ENCODE measurements at places on chromosomes 3 and 15.

DNA sequence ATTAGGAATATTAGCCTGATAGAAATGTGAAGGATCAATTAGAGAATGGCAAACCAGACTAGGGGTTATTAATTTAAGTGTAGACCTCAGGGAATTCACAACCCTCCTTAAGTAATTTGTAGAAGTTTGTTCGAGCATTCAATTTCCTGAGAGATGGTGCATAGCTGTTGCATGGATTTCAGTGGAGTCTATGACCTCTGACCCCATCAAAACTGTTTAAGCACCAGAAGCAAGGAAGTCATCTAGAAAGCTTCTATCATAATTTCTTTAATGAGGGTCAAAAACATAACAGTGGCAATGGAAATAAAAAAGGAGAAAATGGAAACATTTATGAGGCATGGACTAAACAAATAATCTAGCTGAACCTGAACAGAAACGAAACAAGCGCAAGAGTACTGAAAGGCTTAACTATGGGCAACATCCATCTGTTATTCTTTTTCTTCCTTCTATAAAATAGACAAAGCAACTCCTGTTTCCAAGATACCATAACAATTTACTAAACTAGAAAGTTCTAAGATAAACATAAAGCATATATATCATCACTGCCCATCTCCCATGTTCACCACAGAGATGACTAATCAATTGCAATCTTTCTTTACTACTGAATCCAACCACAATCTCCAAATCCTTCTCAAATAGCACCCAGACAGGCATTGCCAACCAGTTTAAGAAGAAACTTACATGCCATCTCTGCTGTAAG is 151.4 kb downstream of the THRB start:
- no peak for DNase-seq

DNA sequence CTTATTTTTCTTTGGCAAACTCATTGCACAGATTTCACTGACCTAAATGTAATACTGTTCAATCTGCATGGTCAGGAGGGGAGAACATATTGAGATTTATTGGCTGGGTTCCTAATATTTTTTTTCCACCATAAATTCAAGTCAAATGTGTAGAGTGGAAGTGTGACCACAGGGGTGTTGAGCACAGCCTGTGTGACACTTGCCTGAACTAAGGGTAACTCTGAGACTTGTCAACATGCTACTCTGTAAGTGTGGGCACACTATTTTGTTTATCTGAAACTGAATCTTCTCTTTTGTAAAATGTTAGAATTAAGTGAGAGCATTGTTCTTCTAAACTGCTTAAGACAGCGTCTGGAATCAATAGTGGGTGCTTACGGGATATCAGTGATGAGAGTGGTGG is 516.2 kb downstream of the GRM7 start:
- no peak for DNase-seq

DNA sequence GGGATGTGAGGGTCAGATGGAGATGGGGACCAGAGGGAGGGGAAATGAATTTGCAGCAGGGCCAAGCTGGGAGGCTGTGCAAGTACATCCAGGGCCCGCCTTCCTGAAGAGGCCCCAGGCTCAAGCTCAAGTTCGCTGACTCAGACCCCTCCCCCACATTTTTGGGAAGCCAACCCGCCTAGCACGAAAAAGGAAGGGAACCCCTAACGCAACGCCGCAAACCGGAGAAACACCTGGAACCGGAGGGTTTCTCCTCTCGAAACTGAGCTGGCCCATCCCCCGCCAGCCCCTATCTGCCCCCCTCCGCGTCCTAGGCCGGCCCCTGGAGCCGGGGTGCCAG is 624 bp downstream of the AP3B2 start:
- no peak for DNase-seq

DNA sequence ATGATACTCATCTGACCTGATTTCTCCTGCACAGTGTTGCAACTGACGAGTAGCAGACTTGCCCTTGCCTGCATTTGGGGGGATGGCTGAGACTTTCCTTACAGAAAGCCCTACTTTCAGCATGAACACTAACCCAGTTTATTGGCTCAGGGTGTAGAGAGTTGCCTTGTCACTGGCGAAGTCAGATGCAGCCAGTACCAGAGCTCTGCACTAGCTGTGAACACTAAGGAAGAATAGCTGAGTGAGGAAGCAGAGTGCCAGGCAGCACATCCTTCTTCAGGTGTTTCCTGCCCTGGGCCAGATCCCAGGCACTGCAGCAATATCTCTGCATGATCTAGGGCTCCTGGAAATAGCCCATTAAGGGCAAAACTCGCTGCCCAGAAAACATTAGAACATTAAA is 154.0 kb upstream of the SYNPR start:
- DNase-seq = no peak

- DNase-seq = peak; percentile 85
Measured at GRCh38 chr15:93900476-93901400, 330.6 kb upstream of the MCTP2 start.

DNA sequence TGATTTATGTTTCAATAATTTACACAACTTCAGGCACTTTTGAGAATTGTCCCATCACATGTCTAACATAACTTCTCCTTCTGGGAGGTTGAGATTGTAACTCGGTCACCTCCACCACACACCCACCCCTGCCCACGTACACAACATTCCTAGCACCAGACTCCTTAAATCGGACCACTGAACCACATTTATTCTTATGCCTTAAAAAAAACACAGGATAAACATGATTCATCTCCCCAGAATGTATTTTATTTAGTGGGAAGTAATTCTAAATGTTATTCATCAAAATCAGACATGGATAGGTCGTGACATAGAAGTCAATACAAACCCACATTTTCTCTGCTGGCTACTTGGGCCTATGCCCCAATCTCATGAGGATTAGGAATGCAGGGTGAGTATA is 3.0 kb downstream of the SNTN start:
- DNase-seq = no peak

GRCh38 chr15:72155635-72156616 is 37.7 kb downstream of the SENP8 start:
- DNase-seq = peak; percentile 79

- no peak for DNase-seq
Measured at GRCh38 chr15:24943361-24943760, 11.4 kb upstream of the SNRPN start.

- DNase-seq = no peak
Measured at GRCh38 chr3:33751336-33751735, 33.3 kb upstream of the CLASP2 start.

- DNase-seq = no peak
Measured at GRCh38 chr3:159074756-159075701, 273.2 kb downstream of the MFSD1 start.

DNA sequence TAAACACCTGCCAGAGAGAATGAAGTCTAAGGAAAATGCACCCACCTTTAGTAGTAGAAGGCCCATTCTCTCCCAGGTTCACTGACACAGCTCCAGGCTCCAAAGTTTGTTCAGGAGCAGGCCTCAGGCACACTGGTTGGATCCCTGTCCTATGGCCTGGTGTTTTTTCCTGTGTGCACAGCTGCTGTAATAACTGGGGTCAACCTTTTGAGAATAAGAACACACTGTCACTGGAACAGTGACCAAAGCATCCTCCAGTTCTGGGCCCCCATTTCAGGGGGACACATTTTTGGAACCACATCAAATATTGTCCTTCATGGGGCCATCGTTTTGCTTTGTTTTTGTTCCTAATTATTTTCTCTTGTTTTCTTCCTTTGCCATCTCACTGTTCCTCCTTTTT is 95.8 kb downstream of the ARNT2 start:
- DNase-seq = no peak

- DNase-seq = no peak
Measured at GRCh38 chr15:83340087-83340486, 55.6 kb upstream of the BNC1 start.

DNA sequence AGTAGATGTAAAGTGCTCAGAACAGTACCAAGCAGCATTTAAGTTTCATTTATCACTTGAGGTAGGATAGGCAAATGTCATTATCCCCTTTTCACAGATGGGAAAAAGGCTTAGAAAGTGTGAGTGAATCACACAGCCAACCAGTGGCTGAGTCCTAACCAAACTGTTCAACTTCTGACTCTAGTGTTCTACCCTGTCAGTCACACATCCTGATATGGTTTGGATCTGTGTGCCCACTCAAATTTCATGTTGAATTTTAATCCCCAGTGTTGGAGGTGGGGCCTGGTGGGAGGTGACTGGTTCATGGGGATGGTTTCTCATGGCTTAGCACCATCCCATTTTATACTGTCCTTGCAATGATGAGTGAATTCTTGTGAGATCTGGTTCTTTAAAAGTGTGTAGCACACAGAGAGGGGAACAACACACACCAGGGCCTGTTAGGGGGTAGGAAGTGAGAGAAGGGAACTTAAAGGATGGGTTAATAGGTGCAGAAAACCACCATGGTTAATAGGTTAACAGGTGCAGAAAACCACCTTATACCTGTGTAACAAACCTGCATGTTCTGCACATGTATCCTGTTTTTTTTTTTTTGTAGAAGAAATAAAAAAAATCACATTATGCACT is 304.7 kb downstream of the SUCLG2 start:
- DNase-seq = no peak

- no peak for DNase-seq
Measured at GRCh38 chr3:6120786-6121185, 740.1 kb upstream of the GRM7 start.

DNA sequence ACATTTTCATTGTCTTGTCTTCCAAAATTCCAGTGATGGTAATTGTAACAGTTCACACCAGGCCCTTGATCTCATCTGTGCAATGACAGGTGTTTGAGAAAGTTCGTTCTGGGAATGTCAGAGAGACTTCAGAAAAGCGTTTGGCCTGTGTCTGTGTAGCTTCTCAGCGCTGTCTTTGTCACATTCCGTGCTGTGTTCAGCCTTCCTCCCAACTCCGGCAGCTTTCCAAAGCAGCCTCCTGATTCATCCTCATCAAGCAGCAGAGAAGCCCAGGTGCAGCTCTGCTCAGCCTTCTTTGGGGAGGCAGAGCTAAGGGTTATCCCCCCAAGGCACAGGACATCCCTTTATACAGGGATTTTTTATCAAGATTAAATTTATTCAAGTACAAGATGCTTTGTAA is 494.0 kb upstream of the SUCLG2 start:
- no peak for DNase-seq

DNA sequence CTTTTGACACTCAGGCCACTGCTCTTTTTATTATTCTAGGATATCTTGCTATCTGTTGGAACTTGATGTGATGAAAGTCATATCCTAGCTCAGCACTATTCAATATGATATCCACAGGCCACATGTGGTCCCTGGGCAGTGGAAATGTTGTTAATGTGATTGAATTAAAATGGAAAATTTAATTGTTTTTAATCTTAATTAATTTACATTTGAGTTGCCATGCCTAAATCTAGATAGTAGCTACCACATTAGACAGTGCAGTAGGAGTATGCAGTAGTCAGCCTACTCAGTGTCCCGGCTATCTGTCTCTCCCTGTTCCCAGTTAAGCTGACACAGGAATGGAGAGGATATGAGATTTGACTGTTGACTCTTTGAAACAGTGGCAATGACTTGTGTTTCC is 460.2 kb downstream of the GBE1 start:
- DNase-seq = no peak

DNA sequence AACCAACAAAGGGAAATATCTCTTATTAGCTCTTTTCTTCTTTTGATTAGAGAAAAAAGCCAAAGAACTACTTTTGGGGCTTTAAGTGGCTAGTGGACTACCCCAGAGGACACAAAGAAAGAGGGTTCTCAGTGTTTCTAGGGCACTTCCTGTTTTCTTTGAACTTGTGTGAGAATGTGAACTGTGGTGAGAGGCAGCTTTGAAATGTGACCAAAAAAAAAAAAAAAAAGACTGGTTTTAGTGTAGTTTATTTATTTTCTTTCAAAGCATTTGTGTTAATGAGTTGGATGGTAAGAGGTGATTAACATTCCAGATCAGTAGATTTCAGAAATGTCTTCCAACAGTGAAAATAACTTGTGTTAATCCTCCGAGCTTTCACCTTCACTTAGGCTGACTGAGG is 32.4 kb downstream of the SELENOT start:
- DNase-seq = no peak

DNA sequence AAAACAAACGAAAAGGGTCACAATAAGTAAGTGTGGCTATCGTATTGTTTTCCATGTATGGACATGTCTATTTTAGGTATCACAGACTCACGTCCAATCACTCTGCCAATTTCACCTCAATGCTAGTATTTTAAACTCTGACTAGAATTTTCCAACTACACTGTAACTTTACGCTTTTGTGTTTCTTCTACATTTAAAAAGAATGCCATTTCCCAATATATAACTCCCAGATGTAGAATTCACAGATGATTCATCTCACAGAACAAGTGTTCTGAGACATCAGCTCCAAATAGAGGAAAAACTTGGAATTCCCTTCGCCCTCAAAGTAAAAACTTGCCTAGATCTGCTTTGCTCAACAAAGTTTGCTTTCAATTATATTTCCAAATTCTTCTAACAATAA is 14.2 kb downstream of the LRIG1 start:
- DNase-seq = no peak

GRCh38 chr15:66723826-66724731 is 22.0 kb downstream of the SMAD6 start:
- no peak for DNase-seq

- DNase-seq = no peak
Measured at GRCh38 chr3:33425453-33425852, 14.8 kb downstream of the UBP1 start.

DNA sequence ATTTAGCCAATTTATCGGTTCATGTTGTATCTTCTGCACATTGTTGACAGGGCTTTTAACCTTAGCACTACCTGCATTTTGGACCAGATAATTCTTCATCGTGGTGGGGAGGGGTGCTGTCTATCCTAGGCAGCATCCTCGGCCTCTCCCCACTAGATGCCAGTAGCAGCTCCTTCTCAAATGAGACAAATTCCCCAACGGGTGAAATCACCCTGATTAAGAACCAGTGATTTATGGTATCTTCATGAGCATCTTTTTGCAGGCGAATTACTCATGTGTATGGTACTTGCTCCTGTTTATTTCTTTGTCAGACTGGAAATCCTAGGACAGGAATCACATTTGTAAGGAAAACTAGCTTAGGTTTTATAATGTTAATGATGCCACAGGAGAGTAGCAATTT is 68.0 kb downstream of the C3orf70 start:
- DNase-seq = no peak

All from SW 1271 (cell line).